ENCODE measurements at places on chromosomes 3 and 15.

GRCh38 chr15:85759376-85759775 lies 35.3 kb downstream of the KLHL25 start:
- DNase-seq, result no peak

DNA sequence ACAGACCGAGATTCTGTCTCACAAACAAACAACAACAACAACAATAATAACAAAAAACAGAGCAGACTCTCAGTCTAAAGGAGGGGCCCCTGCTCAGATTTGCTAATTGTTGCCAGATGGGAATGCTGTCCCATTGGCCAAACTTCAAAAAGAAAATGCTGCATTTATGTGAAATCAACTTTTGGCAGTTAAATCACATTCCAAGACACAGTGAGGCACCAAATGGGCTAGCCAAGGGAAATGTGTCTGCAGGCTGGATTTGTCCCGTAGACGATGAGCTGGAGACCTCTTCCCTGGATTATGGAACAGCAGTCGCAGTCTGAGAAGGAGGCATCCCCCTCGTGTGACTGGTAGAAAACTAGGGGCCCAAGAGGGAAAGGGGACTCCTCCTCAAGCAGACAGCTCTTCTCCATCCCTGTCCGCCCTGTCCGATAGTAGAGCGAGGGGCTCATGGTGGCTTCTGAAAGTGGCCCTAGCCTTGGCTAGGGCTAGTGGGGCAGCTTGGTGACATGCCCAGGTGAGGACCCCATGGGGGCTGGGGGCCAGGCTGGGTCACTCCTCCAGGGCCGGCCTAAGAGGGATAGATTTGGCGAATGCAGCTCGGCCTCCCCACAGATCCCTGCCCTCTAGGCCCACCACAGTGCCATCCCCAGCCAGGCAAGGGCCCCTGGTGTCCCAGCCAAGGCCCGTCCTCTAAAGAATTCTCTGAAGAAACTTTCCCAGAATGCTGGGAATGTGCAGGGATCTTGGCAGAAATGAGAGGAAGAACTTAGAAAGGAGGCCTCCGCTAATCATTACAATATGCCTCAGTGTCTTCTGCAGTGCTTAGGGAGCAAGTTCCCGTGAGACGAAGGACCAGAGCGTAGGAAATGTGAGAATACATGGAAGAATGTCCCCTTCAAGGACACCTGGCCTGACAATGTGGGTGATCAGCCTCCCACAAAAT lies 2.0 kb downstream of the SLC22A14 start:
- DNase-seq, result no peak

DNA sequence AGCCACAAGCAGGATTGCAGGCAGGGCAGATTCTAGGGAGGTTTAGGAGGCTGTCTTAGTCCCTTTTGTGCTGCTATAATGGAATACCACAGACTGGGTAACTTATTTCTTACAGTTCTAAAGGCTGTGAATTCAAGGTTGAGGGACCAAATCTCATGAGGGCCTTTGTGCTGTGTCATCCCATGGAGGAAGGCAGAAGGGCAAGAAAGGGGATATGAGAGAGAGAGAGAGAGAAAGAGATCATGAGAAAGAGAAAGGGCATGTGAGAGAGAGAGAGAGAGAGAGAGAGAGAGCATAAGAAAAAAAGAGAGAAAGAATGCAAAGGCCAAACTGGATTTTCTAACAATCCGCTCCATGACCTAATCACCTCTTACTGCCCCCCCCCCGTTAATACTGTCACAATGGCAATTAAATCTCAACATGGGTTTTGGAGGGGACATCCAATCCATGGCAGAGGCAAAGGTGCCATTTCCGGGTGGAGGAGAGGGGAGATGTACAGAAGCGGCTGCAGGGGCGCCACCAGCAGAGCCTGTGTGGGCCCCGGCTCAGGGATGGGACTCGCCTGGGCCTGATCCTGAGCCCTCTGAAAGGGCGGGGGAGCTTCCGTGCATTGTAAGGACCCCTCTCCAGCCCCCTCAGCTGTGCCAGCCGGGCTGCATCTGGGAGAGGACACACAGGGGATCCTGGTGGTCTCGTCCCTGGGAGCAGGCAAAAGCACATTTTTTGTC lies 20.5 kb downstream of the MRPS11 start:
- DNase-seq, result no peak

DNA sequence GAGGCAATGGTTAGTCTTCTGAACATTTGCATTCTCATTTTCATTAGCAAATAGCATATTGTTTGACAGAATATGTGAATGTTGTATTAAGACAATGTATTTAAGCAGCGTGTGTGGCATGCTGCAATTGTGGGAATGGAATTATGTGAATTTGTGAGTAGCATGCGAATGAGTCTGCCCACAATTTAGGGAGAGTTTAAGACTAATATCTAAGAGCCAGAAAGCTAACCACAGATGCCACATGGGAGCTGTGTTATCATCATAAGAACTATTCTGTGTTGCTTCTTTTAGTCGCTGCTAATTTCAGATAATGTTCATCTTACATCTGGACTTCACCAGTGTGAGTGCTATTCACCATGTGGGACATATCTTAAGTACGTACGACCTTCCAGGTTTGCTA lies 494.5 kb downstream of the RBMS3 start:
- DNase-seq, result no peak

GRCh38 chr15:79209690-79210089 lies 72.8 kb upstream of the ANKRD34C start:
- no peak for DNase-seq

GRCh38 chr3:35944926-35945710 lies 305.8 kb downstream of the ARPP21 start:
- DNase-seq, result no peak

- DNase-seq, result no peak
Observed at GRCh38 chr3:41188306-41188705, 11.0 kb upstream of the CTNNB1 start.

GRCh38 chr3:115624901-115625300 lies 1.6 kb downstream of the GAP43 start:
- DNase-seq, result no peak

- no peak for DNase-seq
Observed at GRCh38 chr15:76155731-76156130, 95.9 kb downstream of the TMEM266 start.

GRCh38 chr3:38368238-38368637 lies 21.7 kb downstream of the XYLB start:
- DNase-seq, result no peak

DNA sequence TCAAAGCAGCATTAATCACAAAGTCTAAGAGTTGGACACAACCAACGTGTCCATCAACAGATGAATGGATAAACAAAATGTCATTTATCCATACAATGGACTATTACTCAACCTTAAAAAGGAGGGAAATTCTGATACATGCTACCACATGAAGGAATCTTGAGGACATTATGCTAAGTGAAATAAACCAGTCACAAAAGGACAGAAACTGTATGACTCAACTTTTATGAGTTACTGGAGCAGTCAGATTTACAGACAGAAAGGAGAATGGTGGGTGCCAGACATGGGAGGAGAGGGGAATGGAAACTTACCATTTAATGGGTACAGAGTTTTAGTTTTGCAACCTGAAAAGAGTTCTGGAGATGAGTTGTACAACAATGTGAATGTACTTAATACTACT lies 43.0 kb upstream of the SEC13 start:
- no peak for DNase-seq

DNA sequence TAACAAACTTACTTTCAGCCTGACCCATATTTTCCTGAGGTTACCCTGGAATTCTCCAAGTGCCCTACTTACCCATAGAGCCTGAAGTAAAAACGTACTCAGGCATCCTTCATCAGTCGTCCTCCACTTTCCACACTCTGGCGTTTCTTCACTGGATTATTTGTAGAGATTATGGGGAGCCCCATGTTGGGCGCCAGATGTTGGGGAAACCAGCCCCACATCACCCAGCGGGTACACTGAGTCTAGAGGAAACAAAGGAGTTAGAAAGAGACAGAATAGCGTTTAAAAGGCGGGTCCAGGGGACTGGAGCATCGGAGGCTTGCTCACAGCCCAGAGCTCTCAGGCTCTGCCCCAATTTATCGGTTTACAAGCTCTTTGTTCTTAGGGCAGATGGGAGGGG lies 9.7 kb upstream of the SLC28A2 start:
- no peak for DNase-seq

DNA sequence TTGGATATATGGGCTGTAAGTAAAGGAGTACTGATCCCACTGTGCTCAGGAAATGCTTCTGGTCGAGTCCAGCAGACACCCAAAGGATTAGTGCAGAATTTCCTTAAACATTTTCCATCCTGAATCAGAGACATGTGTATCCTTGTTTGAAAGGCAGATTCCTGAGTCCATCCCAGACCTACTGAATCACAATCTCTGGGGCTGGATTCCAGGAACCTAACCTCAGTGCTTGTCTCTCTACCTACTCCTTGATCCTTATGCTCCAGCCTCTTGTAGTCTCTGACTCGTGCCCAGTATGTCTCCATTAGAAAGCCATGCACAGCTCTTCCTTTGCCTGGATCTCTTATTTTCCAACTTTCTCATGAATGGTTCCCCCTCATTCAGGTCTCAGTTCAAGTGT lies 585.8 kb downstream of the NLGN1 start:
- DNase-seq, result no peak

DNA sequence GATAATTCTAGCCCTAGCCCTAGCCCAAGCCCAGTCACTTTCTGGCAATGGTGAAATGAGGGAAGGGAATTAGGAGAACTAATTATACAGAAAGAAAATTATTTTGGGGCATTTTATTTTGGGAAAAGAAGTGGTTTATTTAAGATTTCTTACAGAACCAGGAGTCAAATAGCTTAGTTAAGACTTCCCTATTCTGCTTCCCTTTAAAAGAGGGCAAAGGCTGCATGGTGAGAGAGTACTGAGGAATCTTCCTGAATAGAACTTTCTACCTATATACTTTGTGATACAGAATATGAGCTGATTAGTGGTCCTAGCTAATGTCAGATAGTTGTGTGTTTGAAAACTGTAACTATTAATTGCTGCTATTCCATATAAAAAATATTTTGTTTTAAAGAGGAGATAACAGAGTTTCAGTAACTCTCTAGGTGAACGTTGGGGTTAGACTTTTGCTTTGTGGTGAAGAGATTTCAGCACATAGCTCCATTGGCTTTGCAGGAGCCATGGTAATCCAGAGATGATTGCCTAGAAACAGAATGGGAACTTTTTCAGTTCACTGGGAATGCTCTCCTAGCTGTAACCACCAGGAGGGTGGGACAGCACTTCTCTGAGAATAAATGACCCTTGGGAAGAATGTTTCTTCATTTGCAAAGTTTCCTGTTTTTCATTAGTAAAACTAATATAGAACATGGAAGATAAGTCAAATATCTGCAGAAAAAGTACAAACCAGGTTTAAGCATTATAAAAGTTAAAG lies 5.3 kb upstream of the GCSAM start:
- DNase-seq, result no peak

DNA sequence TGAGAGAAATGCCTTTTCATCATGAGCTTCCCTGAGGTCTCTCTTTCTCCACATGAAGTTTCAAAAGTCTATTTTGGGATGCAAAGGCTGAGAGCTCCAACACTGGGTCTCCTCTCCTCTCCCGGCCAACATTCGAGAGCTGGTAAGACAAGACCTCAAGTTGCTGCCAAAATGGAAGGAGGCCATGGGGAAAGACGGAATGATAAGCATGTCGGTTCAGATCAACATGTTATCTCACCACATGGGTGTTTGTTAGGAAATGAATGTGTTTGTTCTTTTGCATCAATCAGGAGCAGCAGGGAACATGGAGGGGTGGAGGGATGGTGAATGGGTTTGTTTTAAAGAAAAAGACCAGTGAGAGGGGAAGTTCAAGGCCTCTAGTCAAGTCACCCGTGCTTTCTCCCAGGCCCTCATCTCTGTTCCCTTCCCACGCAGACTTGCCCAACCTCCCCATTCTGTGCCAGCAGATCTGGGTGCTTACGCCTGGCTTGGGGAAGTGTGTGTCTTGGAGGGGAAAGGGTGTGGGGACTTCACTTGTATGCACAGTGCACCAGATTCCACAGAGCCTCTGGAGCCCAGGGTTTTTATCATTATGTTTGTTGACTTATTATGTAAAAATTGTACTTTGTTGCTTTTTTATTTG lies 23.5 kb upstream of the ATP10A start:
- DNase-seq, result no peak

- no peak for DNase-seq
Observed at GRCh38 chr3:177640319-177640965, 443.2 kb upstream of the TBL1XR1 start.

- no peak for DNase-seq
Observed at GRCh38 chr15:79643393-79643792, 211.3 kb downstream of the MINAR1 start.

DNA sequence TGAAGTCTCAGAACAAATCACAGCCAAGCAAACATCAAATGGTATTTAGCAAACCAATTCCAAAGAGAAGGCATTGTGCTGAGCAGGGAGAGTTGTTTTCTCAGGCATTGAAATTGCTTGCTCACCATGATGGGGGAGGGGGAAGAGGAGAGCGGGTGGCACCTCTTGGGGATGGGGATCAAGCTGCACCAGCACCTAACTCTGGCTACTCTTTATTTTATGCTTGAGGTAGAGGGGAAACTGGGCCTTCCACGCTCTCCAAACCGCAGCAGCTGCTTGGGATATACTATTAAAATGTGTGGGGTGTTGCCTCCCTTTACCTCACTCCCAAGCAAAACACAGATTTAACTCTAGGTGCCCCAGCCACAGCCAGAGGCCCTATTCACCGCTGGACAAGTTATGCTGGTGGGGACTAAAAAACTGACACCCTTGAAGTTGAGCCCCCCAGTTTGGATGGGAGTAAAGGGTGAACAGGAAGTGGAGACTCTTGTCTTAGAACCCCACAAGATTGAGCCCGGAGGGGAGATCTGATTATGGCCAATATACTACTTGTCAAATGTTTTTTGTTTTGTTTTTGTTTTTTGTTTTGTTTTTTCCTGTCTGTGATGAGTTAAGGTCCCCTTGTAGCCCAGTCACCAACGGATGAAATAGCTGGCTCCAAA lies 5.0 kb upstream of the FOXB1 start:
- DNase-seq, result no peak

DNA sequence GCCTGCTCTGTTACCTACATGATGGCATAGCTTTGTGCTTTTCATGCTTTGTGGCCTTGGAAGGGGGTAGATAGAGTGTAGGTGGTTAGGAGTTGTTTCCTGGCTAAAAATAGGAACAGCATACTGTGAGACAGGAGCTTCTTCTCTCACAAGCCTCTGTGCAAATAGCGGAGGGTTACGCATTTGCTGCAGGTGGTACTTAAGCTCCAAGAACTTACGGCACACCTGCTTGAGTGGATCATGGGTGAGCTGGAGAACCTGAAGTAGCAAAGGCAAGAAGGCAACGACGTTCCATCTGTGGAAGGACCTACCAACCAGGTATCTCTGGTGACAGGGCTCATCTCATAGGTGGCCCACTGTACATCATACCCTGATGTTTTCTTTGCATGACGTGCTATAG lies 66.0 kb downstream of the ST6GAL1 start:
- no peak for DNase-seq

GRCh38 chr3:45979378-45979777 lies 16.2 kb downstream of the FYCO1 start:
- no peak for DNase-seq

Data from amygdala (tissue), 56 donors.